ENCODE measurements at places on chromosomes 4 and X.

GRCh38 chrX:10603612-10604011, 16.8 kb downstream of the MID1 start:
- DNase-seq: no peak

GRCh38 chr4:6474053-6474568, 1.7 kb upstream of the PPP2R2C start:
- no peak for DNase-seq

GRCh38 chr4:182242787-182243186, 415 bp upstream of the TENM3 start:
- no peak for DNase-seq

- no peak for DNase-seq
Measured at GRCh38 chrX:150146271-150146896, 208.1 kb upstream of the EOLA2 start.

DNA sequence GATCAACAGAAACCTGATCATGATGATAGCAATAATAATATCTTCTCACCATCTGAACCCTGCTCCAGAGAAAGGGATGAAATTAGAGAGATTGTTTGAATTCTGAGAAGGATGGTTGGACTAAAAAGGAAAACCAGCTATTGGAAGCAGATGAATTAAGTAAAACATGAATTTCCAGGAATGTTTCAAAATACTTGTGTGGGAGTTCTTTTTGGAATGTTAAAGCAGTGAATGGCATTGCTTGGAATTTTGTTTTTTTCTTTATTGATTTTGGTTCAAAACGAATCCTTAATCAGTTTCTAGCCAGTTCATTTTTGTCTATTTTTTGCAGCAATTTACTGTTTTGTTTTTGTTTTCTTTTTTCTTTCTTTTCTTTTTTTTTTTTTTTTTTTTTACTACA, 150.3 kb downstream of the NHS start:
- DNase-seq: no peak

DNA sequence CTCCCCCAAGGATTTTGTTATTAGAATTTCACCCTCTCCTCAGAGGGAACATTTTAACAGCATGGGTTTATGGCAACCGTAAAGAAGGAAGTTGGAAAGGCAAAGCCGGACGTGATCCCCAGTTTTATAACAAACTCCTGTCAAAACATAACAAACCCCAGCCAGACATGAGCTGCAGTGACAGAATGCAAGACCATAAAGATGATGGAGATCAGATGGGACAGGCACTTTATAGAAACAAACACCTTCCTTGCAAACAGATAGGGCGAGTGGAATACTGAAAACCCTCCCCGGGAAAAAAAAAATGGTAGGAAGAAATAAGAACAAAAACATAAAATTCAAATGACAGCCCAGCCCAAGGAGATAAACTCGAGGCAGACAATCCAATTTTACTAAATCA, 281.4 kb downstream of the LDB2 start:
- no peak for DNase-seq

DNA sequence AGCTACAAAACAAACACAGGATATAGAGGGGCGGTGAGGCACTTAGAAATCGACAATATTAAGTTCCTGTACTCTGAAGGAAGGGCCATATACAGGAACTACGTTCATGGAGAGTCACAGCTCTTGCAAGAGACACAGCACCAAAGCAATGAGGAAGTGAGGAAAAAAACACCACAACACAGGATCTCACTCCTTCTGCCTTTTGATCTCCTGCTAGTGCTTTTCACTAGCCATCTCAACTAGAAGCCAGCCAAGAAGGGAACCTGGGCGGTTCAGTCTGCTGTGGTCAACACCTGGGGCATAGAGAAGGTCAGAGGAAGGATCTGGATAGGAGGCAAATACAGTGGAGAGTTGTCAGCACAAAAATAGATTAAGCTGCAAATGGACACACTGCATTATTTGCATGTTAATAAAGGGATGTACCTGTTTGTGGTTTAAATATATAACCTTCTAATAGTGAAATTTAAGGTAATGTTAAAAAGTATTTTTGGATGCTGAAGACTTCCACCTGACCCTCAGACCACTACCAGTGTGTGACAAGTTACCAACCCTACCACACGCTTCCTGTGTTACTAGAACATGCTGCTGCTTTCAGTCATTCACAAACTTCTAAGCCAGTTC, 104.6 kb downstream of the DTHD1 start:
- peak; percentile 35 for DNase-seq

- DNase-seq: no peak
Measured at GRCh38 chr4:99968330-99968729, 18.3 kb upstream of the H2AZ1 start.

- peak; percentile 38 for DNase-seq
Measured at GRCh38 chrX:54182194-54182863, 725 bp downstream of the FAM120C start.

DNA sequence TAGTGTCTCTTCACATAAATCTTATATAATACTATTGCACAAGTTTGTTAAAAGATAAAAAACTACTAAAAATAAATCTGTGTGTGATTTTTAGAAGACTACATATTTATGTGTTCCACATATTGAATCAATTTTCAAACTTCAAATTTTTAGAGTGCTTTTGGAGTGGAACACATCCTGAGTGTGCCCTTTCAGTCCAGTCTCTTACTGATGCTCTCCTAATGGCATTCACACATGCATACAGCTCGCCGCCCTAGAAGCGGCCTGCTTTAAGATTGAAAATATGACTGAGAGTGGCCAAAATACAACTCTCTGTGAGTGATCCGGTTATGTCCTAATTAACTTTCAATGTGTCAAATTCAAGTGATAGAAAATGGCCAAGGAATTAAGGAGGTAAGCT, 628.8 kb downstream of the ANKRD50 start:
- DNase-seq: no peak

GRCh38 chr4:176277162-176277904, 8.3 kb upstream of the ASB5 start:
- no peak for DNase-seq

GRCh38 chrX:17495052-17495451, 120.1 kb downstream of the NHS start:
- no peak for DNase-seq

- DNase-seq: no peak
Measured at GRCh38 chrX:148947399-148947975, 447.1 kb downstream of the AFF2 start.

DNA sequence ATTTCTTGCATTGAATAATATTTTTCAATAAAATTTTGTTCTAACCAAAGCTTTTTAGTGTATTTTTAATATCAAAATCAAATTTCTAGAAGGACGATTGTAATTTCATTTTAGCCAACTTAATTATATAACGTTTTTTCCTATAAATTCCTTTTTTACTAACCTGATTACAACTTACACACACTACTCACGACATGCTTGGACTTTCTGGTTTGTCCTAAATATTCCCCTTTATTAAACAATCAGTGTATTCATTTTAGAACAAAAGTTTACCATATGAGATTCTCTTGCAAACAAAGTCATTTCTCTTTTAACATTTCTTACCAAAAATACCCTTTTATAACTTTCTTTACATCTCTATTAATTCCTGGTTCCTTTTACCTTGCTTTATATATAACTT, 173.7 kb downstream of the PWWP3B start:
- DNase-seq: no peak

DNA sequence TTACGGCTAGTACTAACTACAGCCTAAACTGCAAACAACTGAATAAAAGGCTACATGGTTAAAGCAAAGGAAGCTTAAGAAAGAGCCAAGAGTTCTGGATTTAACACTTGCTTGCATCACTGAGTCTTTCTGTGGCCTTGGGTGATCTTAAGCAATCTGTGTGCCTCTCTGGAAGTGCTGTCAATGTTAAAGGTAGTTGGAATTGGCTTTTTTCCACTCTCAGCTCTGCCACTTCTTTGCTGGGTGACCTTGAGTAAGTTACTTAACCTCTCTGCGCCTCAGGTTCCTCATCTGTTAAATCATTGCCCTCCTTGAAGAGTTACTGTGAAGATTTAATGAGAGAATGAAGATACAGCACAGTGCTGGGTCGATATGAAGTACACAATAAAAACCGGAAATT, 15.7 kb downstream of the SLC2A9 start:
- DNase-seq: no peak

- DNase-seq: no peak
Measured at GRCh38 chr4:126710935-126711334, 921.8 kb upstream of the INTU start.

DNA sequence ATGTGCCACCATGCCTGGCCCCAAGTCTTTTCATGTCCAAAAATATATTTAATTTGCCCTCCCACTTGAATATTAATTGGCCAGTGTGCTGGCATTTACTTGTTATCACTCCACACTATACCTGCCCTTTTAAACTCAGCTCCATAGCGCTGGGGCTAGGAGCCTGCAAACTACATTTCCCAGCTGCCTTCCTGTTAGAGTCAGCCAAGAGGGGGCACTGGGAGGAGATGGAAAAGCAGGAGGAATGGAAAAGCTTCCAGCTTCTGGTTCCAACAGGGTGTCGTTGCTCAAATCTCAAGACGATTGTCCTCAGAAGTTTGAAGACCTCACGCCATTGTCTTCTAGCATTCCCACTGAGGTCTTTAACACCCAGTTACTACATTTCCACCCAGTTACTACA, 315.5 kb downstream of the BCOR start:
- DNase-seq: no peak

GRCh38 chrX:46580613-46581012, 7.0 kb downstream of the CHST7 start:
- no peak for DNase-seq

DNA sequence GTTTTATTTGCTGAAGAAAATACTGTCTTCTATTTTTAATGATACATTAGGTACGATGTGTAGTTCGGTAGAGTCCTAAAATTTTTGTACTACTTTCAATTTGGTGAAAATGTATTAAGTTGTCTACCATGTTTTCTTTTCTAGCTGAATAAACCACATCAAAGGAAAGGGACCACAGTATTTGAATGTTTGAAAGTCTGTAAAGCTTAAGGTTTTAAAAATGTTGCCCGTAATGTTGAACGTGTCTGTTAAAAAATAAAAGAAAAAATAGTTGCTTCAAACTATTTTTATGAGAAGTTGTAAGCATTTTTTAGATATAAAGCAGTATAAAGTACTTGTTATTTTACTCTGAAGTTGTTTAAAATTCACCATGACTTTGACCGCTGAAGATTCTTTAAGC, 3.2 kb downstream of the CDKN2AIP start:
- no peak for DNase-seq

DNA sequence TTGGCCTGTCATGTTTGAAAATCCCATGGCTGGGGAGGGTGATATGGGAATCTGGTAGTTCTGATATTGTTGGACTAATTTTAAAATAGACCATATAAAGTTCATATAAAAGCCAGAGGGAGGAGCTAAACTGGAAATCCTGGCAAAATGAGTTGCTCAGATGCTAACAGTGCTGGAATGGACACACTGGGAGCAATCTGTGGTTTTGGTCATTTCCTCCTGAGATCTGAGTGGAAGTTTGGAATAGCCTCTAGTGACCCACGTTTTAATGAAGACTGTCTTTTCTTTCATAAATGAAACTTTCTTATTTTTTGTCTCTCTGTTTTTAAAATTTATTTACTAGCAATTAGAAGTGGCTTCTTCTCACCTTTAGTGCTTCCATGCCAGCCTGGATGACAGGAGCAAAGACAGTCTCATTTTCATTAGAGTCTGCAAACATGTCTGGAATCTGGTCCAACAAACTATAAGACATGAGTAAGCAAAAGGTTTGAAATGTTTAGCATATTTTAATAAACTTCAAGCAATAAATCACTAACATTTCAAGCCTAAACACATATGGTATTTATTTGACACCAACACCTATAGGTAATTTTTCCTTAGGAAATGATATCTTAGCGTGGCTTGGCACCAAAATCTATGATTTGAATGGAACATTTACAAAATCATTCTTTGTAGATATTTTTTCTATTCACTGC, 66.6 kb downstream of the METTL14 start:
- DNase-seq: no peak

GRCh38 chr4:80587871-80588385, 252.4 kb downstream of the CFAP299 start:
- DNase-seq: no peak

DNA sequence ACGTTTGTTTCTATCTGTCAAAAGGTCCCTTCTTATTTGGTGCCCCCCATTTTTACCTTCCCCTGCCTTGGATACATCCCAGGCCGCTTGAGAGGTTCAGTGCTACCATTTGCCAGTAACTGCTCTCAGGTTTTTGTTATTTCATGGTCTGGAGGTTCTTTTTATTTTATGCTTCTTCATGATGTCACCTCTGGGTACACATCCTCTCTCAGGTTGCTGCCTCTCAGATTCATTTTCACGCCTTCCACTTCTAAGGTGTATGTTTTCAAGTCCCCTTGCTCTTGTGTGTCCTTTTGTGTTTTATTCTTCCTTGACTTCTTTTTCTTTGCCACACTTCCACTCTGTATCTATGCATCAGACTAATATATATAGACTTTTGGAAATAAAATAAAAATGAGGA, 640.1 kb upstream of the AADAT start:
- no peak for DNase-seq

GRCh38 chr4:90904021-90904420, 776.8 kb downstream of the CCSER1 start:
- DNase-seq: no peak

Data from effector memory CD8-positive, alpha-beta T cell (primary cell).